Breast epithelium (tissue), 4 donors: ENCODE measurements at places on chromosomes 11 and 22. TPM values are rescaled to one million over a fixed set of nuclear protein-coding genes. Genes with fewer than 3 reads are reported as not detected.

DNA sequence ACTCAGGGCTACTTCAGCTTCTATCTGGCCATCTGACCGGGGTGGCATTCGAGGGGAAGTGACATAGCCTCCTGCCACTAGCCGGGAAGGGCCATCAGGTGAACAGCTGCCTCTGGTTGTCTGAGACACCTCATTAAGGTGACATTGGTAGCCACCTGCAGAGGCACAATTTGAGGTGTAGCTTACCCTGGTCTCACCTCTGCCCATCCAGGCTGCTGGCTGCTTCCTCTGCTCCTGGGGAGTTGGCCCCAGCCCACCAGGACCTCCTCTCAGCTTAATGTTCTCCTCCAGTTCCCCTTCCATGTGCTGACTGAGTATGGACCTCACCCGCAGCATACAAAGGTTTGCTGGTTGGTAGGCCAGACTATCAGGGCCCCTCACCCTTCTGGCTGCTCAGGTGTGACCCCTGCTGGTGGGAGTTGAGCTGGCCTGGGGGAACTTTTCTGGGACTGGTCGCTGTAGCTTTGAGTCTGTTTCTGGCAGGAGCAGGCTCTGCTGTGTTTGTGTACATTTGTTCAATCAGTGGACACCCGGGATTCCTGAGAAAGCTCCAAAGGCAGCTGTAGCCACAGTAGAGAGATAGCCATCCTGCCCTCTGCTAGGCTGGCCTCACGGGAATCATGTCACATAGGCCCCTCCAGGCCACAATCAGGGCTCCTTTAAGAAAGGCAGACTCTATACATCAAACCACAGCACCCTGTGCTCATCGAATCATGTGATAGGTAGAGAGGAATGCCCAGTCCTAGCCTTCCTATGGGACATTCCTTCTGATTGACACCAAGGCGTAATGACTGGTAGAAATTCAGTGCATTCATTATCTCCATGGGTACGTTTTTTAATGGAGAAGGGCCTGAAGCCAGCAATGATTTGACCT, 295.1 kb upstream of the PLET1 start:
- H3K4me3 ChIP-seq = no peak overlapping the region
- no peak for DNase-seq
- H3K27ac ChIP-seq = no peak overlapping the region
- H3K27me3 ChIP-seq = no peaks in the 10 kb centered on the region

GRCh38 chr11:46315033-46315738, 32.1 kb upstream of the DGKZ start:
- peak; percentile 65 for DNase-seq
- H3K27ac ChIP-seq = no peak overlapping the region
- H3K36me3 ChIP-seq = no peaks in the 10 kb centered on the region
- H3K4me3 ChIP-seq = no peak overlapping the region
- H3K27me3 ChIP-seq = no peaks in the 10 kb centered on the region

DDTL gene
- total RNA-seq = not detected

- no peak overlapping the region for H3K4me3 ChIP-seq
- no peak overlapping the region for H3K27ac ChIP-seq
- H3K27me3 ChIP-seq = no peaks in the 10 kb centered on the region
- DNase-seq = no peak
Observed at GRCh38 chr22:43851979-43852307, 10.4 kb downstream of the SULT4A1 start.

DNA sequence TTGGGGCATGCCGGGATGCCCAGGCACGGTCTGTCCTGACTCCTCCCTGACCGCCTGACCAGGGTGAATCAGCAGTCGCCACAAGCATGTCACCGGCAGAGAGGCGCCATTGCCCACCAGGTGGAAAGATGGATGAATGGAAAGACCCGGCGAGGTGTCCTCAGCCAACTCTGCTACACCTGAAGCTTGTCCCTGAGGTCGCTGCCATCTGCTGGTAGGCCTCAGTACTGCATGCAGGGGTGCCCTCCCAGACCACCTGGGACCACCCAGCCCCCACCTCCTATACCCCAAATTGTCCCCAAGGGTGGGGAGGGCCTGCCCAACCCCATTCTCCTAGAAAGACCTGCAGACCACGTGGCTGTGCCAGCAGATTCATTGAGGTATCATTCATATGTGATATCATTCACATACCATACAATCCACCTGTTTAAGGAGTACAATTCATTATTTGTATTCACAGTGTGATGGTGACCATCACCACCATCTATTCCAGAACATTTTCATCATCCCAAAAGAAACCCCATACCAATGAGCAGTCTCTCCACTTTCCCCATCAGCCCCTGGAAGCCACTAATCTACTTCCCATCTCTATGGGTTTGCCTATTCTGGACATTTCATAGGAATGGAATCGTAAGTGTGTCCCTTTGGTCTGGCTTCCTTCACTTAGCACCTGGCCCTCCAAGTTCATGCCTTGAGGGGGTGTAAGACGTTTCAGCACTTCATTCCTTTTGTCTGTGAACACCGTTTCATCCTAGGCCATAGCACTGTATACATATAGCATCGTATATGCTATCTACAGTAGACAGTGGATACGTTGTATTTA, 17.5 kb downstream of the FGF3 start:
- no peaks in the 10 kb centered on the region for H3K4me1 ChIP-seq
- H3K27ac ChIP-seq = no peak overlapping the region
- H3K27me3 ChIP-seq = no peaks in the 10 kb centered on the region
- H3K4me3 ChIP-seq = no peak overlapping the region
- DNase-seq = no peak

- H3K27ac ChIP-seq = no peak overlapping the region
- no peak overlapping the region for H3K4me3 ChIP-seq
- no peak for DNase-seq
- H3K27me3 ChIP-seq = no peaks in the 10 kb centered on the region
- no peaks in the 10 kb centered on the region for H3K4me1 ChIP-seq
Observed at GRCh38 chr11:92447586-92447985, 223.0 kb downstream of the FAT3 start.

CCDC116 gene
- not detected for total RNA-seq
